Stimulated activated CD8-positive, alpha-beta memory T cell treated with anti-CD3 and anti-CD28 coated beads, Interleukin-4, amount 100 ng/mL, for 4 hours (primary cell): ENCODE measurements at places on chromosomes 7 and 10.

DNA sequence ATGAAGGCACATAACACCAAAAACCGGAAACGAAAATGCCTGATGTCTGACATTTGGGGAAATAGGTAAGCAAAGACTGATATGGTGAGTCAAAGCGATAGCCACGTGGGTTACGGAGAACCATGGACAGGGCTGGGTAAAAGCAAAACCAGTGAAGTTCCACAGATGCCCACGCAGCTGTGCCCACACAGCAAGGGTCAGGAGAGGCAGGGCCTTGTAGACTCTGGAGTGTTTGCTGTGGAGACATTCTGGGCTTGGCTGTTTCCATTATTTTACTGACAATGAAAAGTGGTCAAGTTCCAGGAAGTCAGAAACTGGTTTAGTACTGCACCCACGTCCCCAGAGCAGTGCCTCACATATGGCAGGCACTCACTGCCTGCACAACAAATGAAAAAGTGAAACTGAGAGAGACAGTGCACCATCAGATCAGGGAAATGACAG lies 148.7 kb downstream of the ZMYND11 start:
- DNase-seq: no peak

- DNase-seq: peak; percentile 6
Measured at GRCh38 chr7:151727579-151728285, 149.2 kb downstream of the PRKAG2 start.

DNA sequence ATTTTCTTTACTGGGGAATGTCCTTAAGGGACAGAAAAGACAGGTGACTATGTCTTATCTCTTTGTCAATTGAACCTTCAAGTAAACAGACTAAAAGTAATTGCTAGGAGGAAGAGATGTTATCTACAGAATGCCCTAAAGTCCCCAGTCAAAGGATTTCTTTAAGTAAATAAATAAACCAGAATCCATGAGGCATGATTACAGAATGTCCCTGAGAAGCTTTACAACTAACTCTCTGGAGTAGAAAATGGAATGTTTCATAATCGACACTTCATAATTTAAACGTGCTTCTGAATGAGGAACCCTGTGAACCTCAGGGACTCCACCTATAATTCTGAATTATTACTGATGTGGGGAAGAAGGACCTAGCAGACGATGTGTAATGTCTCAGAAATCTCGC lies 187.9 kb upstream of the IMMP2L start:
- DNase-seq: no peak

GRCh38 chr10:128693493-128694131 lies 567.4 kb upstream of the MKI67 start:
- DNase-seq: no peak

DNA sequence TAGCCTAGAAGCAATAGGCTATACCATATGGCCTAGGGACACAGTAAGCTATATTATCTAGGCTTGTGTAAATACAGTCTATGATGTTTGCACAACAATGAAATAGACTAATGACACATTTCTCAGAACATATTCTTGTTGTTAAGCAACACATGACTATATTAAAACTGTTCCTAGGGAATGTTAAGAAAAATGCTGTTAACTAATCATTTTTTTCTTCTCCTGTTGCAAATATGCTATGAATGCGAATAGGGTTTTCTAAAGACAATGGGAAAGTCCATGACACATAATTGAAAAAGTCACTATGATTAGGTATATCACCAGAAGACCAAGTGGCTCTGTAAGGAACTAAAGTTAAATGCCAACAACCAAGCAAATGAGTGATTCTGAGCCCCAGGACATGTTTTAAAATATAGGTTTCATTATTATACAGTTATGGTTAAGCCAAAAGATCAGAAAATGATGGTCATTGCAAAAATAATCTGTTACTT lies 454.0 kb upstream of the SORCS1 start:
- no peak for DNase-seq

- no peak for DNase-seq
Measured at GRCh38 chr10:4806534-4806933, 19.5 kb upstream of the AKR1E2 start.

- no peak for DNase-seq
Measured at GRCh38 chr7:105978035-105978434, 15.0 kb downstream of the CDHR3 start.

GRCh38 chr10:116073510-116073909 lies 199.5 kb downstream of the GFRA1 start:
- DNase-seq: no peak

DNA sequence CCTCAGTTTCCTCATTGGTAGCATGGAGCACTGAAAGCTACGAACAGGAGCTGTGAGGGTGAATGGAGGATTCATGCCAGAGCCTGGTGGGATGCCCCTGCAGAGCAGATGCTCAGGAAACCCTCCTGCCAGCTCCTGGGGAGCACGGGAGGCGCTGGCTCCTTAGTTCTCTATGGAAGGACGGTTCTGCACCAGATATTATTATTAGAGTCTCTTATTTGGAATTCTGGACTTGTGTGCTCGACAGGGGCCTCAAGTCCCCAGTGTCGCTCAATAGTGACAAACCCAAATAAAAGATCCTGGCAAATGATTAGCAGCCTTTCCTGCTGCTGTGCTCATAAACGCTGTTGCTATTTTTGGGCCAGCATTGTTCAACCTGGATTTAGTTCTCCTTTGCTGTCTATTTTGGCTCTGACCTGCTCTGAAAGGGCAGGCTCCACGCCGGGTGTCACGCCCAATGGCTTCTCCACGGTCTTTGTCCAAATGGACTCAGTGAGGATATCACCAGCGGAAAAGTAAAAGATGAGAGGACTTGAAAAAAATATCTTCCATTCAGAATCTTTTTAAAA lies 23.0 kb upstream of the KLF6 start:
- DNase-seq: no peak
